ENCODE measurements at places on chromosomes 2 and 18. TPM values are rescaled to one million over a fixed set of nuclear protein-coding genes. Genes with fewer than 3 reads are reported as not detected.
A peak's percentile ranks its signal among the peaks of the same experiment; 100 is the strongest.

- DNase-seq: no peak
These were observed 162.6 kb downstream of the KCNE4 start for GRCh38 chr2:223214394-223215253.

DNA sequence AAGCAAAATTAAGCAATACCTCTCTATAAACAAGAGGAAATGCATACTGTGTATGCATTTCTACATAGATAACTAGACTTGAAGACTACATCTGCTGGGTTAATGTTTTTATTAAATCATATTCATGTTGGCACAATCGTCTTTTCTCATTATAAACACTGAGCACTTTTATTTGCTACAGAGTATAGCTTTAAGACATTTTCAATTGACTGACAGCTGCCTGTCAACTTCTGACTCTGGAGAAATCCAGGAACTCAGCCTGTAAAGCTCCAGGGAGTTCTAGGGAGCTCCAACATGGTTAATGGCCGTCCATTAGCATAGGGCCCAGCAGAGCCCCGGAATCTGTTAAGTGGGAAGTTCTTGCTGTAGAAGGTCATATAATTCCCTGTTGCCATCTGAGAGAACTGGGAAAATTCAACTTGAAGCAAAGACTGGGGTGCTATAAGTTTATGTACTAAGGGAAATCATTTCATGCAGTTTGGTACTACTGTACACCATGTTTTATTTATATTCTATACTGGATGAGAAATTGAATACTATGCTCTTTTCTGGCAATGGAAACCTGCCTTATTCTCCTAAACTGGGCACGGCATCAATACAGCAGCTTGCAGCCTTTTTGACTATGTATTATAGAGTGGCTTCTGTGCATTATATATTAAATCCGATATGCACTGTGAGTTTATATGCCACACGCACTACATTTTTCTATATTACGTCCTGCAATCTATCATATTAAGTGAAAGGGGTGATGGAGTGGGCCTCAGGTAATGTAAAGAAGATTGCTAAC lies 243.5 kb upstream of the ZNF521 start:
- DNase-seq: no peak

- no peak for DNase-seq
These were observed 142.3 kb upstream of the HAAO start for GRCh38 chr2:42934580-42935186.

DNA sequence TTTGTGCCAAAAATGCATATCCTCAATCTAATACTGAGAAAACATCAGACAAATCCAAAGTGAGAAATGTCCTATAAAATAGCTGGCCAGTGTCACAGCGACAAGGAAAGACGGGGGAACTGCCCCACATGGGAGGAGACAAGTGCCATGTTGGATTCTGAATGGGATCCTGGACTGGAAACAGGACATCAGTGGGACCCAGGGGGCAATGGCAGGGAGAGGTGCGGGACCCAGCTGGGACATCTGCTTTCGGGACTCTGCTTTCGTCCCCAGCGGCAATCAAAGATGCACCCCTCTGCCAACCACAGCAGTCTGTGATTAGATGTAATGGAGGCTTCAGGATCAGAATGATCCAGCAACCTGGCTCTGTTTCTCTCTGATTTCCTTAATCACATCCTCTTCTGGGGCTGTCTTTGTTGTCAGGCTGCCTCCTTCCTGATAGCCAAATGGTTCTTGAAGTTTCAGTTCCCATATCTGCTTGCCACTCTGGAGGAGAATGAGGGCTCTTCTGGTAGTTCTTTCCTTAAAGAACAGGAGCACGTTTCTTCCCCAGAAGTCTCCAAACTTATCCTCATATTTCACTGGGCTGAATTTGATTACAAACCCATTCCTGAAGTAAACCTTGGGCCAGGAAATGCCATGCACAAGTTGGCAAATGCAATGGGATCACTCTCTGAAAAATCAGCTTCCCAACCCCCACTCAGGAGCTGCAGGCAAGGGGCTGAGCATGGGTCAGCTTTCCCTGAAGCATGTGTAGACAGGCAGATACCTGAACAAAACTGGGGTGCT lies 13.6 kb upstream of the PROC start:
- DNase-seq: no peak

GRCh38 chr2:9050122-9050809 lies 46.8 kb upstream of the MBOAT2 start:
- DNase-seq: no peak

DNA sequence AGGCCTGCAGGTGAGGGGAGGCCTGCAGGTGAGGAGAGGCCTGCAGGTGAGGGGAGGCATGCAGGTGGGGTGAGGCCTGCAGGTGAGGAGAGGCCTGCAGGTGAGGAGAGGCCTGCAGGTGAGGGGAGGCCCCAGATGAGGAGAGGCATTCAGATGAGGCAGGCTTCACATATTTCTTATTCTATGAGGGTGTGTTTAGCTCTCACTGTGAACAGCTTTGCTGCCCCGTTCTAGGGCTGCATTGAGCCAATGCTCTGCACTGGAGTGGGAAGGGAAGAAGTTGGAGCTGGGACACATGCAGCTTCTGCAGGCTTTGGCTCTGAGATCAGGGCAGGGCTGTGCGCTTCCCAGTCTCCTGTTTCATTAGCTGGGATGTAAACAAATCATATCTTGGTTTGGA lies 19.5 kb downstream of the TPO start:
- DNase-seq: no peak

DNA sequence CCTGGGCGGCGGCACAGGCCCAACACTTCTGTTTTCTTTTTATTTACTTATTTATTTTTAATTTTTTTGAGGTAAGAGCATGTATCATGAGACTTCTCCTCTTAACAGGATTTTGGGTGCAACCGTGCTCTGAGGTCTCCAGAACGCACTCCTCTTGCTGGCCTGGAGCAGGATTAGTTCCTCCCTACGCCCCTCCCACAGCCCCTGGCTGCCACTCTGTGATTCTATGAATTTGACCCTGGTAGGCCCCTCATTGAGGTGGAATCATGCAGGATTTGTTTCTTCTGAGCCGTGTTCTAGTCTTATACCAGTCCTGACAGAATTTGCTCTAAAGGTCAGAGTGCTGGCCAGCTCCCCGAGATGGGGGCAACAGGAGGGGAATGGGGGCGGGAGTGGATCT lies 106.5 kb upstream of the HS6ST1 start:
- peak; percentile 2 for DNase-seq

DNA sequence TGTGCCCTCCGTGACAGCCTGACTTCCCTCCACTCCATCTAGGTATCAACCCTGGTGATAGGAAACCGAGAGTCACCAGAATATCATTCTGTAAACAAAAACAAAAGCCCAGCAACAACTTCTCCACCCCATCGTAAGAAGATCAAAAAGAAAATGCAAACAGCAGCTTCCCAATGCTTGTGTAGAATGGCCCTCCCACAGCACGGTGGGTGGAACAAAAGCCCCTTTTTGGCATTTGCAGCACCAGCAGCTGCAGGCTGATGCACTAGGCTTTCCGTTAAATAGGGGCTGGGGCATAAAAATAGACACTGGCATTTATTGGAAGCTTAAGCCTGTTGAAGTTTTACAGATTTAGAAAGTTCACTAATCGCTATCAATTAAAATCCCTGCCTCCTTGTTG lies 513.0 kb downstream of the GALR1 start:
- DNase-seq: no peak

DNA sequence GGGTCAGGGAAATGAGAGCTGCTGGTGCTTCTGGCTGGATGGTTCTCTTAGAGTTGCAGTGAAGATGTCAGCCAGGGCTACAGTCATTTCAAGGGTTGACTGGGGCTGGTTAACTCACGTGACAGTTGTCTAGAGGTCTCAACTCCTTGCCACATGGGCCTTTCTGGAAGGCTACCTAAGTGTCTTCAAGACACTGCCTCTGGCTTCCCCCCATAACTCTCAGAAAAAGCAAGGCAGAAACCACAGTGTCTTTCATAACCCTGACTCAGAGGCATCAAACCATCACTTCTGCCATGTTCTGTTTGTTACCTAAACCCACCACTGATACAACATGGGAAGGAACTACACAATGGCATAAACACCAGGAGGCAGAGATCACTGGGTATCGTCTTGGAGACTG lies 828.9 kb downstream of the EPHA4 start:
- DNase-seq: no peak

- no peak for DNase-seq
These were observed 3.1 kb downstream of the RAB11FIP5 start for GRCh38 chr2:73109431-73110167.

GRCh38 chr2:237393523-237393922 lies 20.4 kb downstream of the COL6A3 start:
- no peak for DNase-seq

GRCh38 chr2:236529606-236530005 lies 40.0 kb upstream of the ACKR3 start:
- no peak for DNase-seq

DNA sequence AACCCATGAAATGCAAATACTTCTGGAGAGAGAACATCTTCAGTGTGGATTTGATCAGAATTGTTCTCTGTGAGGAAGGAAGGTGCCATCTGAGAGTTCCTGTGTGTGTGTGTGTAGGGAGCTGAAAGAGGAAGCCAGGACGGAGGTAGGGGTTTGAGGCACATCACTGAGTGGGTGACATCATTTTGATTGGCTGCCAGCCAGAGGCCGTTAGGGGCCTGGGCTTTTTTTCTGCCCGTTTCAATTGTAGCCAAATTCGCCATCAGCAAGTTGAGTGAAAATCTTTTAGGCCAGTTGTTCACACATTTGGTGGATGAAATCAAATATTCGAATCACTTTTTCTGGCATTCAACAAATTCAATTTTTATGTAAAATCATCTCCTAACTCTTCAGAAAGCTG lies 48.9 kb downstream of the TSN start:
- DNase-seq: no peak

GRCh38 chr2:67936969-67937368 lies 125.8 kb downstream of the C1D start:
- DNase-seq: no peak

DNA sequence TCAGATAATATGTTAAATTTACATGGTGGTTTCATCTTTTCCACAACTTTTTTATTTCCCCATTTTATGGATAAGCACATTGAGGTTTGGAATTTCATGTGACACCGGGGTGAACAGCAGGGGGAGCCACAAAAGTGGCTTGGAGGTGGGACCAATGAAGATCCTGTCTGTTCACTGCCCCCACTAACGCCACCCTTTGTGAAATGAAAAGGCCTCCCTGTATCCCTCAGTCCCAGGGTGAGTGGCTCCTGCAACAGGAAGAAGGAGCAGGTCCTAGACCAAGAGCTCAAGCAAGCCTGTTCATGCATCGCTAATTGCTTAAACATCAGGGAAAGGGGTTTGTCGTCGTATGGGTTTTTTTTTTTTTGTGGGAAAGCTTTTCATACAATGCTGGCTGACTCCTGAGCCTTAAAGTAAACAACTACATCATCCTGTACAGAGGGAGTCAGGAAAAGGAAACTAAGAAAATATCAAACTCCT lies 267.8 kb upstream of the EPAS1 start:
- DNase-seq: no peak

DNA sequence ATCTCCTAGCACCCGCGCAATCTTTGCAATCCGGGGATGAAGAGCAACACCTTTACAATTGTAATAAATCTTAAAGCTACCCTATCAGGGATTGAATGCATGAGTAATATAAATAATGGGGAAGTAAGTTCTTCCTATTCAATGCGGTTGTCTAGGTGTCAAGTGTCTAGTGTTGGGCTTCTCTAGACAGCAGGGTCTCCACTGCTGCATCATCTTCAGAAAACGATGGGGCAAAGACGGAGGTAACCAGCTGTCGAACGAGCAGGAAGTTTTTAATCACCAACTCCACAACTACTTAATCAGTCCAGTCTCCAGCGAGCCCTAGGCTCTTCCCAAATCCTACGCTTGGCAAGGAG lies 573 bp downstream of the STAM2 start:
- no peak for DNase-seq

AFF3 gene
- total RNA-seq: 4.7 TPM

RAB27B gene
- 9.7 TPM for total RNA-seq

CD8B2 gene
- total RNA-seq: 0.08 TPM

SOCS6 gene
- total RNA-seq: 42.0 TPM

GCG gene
- 55.9 TPM for total RNA-seq

FN1 gene
- total RNA-seq: 216 TPM

TTN gene
- 1.7 TPM for total RNA-seq

ZBTB14 gene
- 8.9 TPM for total RNA-seq

ELP2 gene
- 36.3 TPM for total RNA-seq

PIK3C3 gene
- total RNA-seq: 44.1 TPM

ARMC9 gene
- total RNA-seq: 9.4 TPM

CNRIP1 gene
- 3.1 TPM for total RNA-seq

RAMP1 gene
- total RNA-seq: 1.8 TPM

CFC1 gene
- 0.58 TPM for total RNA-seq

NTSR2 gene
- not detected for total RNA-seq

ZC3H6 gene
- 5.5 TPM for total RNA-seq

TCF23 gene
- total RNA-seq: not detected
